ENCODE measurements at places on chromosomes 1 and 21.

DNA sequence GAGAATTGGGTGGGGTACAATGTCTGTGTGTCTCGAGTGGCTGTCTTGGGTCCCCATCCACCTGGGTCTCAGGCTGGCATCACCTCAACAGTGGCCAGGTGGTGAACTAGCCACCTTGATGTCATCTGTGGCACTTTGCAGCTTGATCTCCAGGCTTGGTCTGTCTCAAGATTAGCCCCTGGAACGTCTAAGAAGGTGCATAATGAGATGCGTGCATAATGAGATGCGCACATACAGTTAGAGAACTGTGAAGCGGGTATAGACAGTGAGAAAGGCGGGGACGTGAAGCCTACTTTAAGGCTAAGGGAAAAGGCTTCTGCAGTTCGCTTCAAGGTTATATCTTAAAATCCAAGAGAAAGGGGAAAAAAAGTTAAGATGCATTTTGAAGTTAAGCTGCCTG, 98.7 kb downstream of the WDR4 start:
- DNase-seq: no peak

GRCh38 chr1:38090796-38091195, 44.2 kb upstream of the POU3F1 start:
- DNase-seq: no peak

- DNase-seq: no peak
Measured at GRCh38 chr1:160607672-160608032, 28.4 kb upstream of the CD84 start.

- peak; percentile 10 for DNase-seq
Measured at GRCh38 chr1:18373882-18374493, 106.7 kb upstream of the KLHDC7A start.

GRCh38 chr1:45998020-45998617, 134.3 kb downstream of the PIK3R3 start:
- DNase-seq: no peak

GRCh38 chr1:30525971-30526651, 197.3 kb downstream of the MATN1 start:
- DNase-seq: no peak

GRCh38 chr1:8348047-8348776, 30.3 kb downstream of the SLC45A1 start:
- DNase-seq: no peak

DNA sequence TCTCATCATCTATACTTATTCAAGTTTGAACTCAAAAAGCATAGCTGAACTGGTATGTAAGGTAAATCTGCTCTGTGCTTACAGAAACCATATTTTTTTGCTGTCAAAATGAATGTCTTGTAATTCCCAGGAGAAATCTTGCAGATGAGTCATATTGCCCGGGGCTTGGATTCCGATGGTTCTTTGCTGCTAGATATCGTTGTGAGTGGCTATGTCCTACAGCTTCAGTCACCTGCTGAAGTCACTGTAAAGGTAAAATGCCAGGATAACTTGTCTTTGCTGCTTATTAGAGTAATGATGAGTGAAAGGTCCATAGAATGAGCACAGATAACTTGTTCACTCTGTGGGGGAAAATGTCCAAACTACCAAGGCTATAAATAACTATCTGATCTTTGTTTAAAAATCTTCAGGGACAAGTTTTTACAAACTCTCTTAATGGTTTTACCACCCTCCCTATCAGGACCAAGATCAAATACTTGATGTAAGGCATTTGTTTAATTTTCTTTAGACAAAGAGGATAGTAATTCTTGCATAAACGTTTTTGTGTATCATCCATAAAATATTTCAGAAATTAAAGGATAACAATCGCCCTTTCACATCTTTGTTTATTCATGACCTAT, 222.3 kb downstream of the TPR start:
- DNase-seq: no peak

GRCh38 chr1:174815036-174815435, 184.7 kb upstream of the CACYBP start:
- DNase-seq: no peak

- DNase-seq: no peak
Measured at GRCh38 chr1:209657140-209657879, 5.1 kb upstream of the LAMB3 start.

- no peak for DNase-seq
Measured at GRCh38 chr1:33848205-33848937, 15.5 kb upstream of the HMGB4 start.

DNA sequence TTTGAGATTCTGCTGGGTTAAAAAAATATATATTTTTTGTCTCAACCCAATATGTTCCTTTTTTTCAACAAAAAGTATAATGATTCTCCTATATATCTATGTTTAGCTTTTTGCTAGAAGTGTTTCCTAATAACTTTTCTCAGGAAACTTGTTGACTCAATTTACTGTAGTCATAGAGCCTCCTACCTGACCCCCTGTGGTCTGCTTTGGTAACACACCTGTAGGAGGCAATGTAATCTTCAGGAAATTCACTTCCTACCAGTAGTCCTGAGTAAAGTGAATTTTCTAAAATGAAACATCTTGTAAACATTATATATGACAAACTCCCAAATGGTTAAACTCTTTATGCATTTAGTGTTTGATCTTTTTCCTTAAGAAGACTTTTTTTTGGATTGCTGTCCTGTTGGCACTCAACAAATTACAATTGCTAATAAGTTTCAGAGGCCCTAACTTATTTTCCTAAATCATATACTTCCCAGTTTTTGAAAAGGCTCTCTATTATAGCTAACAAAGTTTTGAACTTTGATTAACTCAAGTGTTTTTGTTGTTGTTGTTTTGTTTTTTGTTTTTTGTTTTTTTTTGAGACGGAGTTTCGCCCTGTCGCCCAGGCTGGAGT, 118.3 kb downstream of the OLFML2B start:
- DNase-seq: no peak

DNA sequence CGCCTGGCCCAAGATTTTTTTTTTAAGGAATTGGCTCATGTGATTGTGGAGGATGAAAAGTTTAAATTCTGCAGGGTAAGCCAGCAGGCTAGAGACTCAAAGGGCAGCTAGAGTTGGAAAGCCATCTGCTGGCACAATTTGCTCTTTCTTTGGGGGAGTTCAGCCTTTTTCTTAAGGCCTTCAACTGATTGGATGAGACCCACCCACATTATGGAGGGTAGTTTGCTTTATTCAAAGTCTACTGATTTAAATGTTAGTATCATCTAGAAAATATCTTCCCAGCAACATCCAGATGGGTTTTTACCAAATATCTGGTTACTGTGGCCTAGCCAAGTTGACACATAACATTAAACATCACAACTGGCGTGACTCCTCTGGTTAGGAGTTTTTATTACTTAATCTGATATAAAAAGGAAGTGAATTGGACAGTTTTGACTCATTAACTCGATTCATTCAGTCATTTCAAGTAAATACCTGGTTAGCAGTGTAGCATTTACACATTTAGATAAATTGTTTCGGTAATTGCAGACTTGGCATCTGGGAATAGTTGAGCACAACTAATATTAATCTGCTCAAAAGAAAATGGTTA, 12.4 kb downstream of the HOOK1 start:
- no peak for DNase-seq

DNA sequence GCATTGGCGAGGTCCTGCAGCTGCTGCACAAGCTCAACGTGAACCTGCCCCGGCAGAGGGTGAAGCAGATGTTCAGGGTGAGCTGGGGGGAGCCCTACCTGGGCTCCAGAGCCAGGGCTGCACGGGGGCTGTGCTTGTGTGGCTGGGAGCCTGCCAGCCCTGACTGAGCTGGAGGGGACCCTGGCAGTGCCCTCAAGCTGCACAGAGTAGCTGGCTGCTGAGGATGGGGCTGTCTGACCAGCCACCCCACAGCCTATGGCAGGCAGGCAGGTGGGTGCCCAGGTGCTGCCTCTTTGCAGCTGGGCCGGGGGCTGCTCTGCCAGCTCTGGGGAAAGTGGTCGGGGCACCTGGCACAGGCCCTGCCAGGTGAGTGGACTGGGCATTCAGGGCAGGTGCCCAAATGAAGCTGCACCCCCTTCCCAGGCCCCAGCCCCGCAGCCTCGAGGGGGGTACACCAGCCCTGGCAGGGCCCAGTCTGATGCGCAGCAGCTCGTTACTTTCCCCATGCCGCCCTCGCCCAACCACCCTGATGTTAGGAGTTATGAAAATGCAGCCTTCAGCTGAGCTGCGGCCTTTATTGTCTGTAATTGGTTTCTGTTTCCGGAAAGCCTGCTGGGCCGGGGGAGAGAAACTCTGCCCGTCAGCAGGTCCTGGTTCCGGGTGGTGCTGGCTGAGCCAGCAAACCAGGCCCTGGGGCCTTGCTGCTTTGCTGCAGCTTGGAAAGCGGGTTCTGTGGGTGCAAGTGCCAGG, 4.3 kb downstream of the PLCH2 start:
- DNase-seq: no peak

GRCh38 chr1:175833502-175833901, 90.1 kb upstream of the TNR start:
- DNase-seq: no peak
